HT-29 (cell line): ENCODE measurements at places on chromosomes 12 and 14.

DNA sequence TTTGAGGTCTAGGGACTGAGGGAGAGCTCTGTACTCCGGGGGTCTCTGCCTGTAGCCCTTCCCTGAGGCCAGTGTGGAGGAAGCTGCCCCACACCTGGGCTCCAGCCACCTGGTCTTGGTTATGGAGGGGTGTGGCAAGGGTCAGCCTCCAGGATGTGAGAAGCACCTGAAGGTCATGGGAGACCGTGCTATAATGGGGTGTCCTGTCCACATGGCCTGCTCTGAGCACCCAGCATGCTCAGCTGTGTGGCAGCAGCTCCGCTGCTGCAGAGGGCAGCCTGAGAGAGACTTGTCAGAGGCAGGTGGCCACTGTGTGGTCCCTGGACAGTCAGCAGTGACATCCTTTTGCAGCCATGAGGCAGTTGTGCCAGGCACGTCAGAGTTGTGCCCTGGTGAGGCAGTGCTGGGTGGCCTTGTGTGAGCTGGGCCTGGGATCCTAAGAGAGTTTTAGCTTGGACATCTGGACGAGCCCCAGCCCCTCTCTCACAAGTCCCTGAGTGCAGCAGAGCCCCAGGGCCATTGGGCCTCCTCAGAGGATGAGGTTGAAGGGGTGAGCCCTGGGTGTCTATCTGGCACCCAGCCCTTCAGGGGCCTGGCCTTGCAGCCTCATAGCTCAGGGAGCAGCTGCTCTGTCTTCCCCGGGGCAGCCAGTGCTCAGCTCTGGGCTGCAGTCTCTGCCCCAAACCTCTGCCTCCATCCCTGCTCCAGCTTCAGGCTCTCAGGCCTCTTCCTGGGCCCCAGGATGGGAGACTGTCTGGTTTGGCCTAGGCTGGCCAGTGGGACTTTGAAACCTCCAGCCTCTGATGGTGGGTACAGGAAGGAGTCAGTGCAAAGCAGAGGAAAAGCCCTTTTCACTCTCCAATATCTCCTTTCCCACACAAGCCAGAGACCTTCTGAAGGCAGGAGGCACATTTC lies 7.4 kb upstream of the ATG101 start:
- no peak for DNase-seq

- no peak for DNase-seq
Measured at GRCh38 chr14:97414718-97415098, 617.5 kb downstream of the VRK1 start.

GRCh38 chr14:72740966-72741825 lies 152.7 kb downstream of the DPF3 start:
- DNase-seq: no peak

GRCh38 chr12:15350643-15351042 lies 28.3 kb downstream of the PTPRO start:
- DNase-seq: no peak

DNA sequence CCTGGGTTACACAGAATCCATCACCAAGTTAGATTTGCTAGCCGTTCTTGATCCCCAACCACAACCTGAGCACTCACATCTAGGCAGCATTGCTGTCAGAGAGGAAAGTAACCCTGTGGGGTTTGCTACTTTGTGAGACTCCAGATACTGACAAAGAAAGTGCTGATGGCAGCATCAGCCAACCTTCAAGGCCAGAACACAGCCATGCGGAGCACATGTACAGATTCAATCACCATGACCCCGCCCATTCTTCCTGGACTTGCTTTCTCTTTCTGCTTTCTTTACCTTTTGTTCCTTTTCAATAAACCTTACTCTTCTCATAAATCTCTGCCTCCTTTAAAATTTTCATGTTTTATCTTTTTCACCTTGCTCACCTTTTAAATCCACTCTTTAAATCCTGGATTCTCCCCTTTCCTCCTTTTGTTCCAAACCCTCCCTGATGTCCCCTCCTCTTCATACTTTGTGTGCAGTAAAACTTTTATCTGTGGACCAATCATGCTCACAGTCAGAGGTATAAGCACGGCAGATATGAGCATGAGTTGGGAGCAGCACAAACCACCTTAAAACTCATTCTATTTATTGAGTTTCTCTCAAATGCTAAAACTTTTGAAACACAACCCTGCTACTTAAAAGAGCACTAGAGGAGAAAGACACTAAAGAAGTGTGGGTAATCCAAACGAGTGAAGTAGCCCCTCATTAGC lies 21.9 kb upstream of the CERS5 start:
- DNase-seq: no peak

- no peak for DNase-seq
Measured at GRCh38 chr12:116361414-116362223, 84.1 kb upstream of the MED13L start.

DNA sequence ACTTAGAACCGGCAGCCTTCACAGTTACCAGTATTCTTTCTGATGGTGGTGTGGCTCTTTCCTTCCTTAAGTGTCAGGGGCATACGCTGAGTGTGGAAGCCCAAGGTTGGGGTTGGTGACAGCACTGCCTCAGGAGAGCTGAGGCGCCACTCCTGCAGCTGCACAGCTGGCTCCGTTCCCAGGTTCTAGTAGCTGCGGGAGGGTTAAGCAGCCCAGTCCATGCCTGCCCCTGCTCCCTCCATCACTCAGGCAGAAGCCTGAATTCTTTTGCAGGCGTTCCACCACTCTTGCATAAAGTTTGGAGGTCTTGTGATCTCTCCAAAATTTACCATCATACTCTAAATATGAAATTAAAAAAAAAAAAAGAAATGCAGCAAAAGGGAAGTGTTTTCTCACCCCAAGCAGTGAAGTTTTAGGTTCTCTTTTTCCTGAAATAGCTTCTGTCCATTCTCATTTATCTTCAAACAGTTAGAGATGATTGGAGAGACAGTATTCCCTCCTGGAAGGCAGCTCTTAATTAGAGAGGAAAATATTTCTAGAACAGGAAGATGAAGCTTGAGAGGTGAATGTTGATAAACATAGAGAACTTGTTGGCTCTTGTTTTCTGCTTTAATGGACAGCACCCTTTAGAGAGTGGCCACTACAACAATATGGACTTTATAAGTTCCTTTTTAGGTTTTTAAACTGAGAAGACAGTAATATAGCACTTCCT lies 136.1 kb downstream of the FGD4 start:
- DNase-seq: peak; percentile 71
